T-helper 17 cell (primary cell): ENCODE measurements at places on chromosomes 2 and 18.

DNA sequence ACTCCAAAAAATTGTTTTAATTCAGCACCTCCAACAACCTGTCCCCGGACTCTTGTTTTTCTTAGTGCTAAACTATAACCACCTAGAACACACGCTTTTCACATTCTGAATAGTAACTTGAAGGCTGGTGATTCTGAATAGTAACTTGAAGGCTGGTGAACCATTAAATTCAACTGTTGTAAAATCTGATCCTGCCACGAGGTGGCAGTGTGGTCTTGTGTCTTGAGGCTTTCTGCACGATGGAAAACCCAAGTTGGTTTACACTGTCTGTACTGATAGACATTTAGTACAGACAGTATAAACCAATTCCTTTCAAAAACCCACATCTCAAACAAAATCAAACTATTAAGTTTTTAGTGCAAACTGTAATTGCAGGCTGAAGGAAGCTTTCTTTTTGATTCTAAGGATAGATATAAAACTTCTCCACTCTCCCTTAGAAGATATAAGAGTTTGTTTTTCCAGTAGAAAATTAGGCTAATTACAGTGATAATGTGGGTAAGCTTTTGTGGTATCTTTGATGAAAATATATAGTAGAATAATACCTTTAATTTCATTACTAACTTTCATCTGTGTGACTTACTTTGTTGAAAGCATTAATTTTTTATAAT is 57.6 kb downstream of the VAPA start:
- peak; percentile 58 for DNase-seq

- no peak for DNase-seq
Observed at GRCh38 chr2:6222296-6222695, 530.1 kb downstream of the SOX11 start.

DNA sequence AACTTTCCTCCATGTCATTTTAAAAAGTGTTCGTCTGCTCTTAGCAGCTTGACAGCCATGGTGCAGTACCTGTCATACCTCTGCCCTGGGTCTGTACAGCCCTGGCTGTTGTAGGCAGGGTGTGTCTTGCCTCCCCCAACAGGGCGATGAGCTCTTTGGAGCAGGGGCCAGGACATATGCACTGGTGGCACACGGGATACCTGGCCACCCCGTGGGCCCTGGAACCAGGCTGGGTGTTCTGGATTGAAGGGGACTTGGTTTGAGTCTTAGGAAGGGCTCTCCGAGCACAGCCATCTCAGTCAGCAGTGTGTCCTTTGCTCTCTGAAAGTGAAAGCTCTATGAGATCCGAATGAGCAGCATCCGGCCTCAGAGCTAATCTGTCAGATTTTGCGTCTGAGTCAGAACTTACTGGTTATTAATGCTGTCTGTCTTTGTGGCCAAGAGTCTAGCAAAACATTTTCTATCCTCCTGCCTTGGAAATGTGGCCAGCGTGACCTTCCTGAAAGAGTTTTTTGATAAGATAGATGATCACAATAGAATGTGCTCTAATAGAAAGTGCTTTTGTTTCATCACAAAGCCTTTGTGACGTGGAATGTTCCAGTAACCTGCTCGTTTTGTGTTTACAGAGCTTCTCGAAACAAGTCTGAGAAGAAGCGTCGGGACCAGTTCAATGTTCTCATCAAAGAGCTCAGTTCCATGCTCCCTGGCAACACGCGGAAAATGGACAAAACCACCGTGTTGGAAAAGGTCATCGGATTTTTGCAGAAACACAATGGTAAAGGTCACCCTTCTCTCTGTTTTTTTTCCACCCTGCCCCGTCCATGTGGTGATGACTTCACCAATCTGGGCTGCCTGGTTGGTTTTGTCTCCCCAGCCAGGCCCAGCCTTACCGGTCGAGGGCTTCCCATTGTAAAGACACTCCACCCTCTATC is 77.3 kb upstream of the RPL31 start:
- no peak for DNase-seq

GRCh38 chr2:222959358-222959757 is 92.6 kb upstream of the KCNE4 start:
- DNase-seq: no peak

- DNase-seq: no peak
Observed at GRCh38 chr2:105445976-105446375, 47.1 kb upstream of the FHL2 start.

DNA sequence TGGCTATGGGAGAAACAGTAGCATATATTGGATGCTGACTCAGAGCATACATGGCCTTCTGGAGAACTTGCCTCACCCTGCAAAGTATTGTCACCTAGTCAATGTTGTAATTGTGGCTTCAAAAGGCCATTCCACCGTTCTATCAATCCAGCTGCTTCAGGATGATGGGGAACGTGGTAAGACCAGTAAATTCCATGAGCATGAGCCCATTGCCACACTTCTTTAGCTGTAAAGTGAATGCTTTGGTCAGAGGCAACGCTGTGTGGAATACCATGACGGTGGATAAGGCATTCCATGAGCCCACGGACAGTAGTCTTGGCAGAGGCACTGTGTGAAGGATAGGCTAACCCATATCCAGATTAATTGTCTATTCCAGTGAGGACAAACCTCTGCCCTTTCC is 1300.1 kb upstream of the ACVR2A start:
- DNase-seq: no peak

DNA sequence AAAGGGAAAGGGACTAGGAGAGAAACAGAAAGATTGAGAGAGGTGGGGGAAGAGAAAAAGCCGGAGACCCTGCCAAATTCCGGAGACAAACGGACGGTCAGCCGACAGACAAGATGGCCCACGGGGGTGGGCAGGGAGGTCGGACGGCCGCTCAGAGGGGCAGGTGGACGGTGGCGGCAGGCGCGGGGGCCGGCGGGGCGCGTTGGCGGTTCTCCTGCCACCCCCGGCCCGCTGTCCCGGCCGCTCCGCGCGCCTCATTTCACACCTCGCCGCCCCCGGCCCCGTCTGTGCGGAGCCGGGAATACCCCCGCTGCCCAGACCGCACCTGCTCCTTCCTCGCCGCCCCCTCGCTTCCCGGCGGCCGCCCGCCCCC is 935 bp downstream of the SLC30A3 start:
- no peak for DNase-seq

DNA sequence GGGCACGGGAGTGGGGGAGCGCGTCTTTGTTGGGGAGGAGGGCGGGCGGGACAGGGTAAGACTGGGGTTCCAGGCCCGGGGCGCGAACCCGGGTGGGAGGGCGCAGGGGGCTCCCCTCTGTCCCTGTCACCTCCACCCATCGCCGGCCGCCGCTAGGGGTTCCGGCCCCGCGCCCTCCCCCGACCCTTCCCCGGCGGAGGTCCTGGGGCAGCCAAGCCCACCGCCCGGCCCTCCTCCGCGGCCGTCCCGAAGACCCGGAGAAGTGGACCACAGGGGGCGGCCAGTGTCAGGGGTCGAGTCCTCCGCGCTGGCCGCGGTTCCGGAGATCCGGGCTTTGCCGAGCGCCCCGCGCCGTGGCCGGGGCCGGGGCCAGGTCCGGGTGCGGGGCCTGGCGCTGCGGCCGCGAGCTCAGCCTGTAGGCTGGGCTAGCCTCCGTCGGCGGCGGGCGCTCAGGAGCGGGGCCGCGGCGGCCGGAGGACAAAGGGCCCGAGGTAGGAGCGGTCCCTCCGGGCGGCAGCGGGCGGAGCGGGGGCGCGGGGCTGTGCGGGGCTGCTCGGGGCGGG is 16.6 kb upstream of the E2F6 start:
- no peak for DNase-seq

DNA sequence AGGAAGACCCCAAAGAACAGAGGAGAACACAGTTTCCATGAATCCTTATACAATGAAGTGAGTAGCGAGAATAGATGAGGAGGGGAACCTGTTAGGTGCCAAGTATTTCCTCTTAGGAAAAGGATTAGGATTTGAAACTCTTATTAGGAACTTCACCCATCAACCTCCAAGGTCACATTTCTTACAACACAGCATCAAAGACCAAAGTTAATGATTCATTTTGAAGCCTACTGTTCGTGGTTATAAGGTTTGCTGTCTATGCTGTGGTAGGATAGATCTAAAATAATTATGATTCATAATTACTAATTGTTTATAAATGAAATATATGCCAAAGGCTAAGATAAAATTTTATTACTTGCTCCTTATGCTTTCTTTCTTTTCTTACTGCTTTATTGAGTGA is 6.1 kb downstream of the CFAP221 start:
- no peak for DNase-seq

DNA sequence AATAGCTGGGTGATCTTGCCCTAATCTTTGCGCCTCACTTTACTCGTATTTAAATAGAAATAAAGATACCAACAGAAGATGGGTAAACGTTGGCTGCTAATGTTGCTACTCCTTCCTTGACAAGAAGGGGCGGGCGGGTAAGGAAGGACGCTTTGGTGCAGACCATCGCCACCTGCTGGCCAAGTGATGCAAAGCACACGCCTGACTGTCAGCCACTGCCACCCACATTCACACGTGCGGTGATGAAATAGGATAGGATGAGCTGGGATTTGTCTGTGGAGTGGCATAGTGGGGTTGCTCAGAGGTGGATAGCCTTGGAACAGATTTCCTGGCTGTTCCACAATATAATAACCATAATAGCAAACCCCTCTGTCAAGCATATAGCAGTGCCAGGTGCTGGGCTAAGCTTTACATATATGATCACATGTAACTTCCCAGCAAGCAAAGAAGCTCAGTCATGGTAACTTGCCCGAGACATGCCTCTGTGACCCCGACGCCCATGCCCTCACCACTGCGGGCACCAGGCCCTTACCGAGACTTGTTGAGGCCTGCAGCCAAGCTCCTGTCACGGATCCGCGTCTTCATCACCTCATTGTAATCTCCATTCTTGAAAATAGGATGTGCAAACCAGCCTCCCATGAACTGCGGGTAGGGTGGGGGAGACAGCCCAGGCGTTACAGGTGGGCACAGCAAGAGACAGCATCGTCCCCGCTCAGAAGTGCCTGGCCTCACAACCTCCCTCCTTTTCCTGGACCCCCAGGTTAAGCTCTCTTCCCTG is 39.3 kb downstream of the LCT start:
- DNase-seq: peak; percentile 51

- no peak for DNase-seq
Observed at GRCh38 chr18:3212657-3213056, 7.1 kb downstream of the MYOM1 start.

DNA sequence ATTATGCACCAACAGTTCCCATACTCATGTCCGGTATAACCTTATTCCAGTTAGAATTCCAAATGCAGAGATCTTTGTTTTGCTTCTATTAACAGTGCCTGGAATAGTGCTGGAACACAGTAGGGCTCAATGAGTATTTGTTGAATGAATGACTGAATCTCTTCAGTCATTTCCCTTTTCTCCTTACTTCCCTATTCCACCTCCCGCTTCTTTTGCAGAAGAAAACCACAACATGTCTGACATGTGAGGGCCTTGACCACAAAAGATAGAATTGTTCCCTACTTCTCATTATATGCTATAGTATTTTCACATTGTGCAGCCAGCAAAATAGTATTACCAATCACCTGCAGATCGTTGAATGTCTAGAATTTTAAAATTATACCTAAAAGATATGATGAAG is 19.5 kb upstream of the HNRNPLL start:
- DNase-seq: no peak

DNA sequence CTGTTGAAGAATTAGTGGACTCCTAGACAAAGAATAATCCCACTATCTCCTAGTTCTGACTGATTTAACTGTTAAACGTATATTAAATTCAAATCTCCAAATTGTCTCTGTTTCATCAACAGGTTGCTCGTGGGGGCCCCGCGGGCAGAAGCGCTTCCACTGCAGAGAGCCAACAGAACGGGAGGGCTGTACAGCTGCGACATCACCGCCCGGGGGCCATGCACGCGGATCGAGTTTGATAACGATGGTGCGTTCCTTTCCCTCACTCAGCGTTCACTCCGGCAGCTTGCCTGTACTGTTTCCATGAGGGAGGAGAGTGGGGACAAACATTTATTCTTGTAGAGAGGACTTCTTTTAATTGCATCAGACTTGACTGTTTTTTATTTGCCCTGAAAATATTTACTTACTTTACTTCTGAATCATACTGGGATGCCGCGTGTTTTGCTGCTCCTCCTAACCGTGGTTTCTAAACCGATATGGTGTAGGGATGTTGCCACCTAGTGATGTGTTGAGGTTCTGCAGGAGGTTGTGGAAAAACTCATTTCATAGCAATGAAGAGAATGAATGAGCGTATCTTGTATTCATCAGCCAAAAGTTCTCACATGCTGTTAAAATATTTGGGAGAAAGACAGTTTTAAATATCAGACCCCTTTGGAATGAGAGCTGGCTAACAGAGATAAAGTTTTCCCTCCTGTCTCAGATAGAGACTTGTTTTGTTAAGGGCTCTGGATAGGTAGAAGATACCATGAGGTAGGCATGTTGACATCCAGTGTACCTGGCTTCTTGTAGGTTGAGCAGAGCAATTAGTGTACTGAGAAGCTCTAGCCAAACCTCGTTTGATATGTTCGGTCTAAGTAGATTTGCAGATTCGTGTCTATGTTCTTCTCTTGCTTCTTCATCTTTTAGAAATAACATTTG is 38.3 kb downstream of the ITGA6 start:
- DNase-seq: peak; percentile 24

DNA sequence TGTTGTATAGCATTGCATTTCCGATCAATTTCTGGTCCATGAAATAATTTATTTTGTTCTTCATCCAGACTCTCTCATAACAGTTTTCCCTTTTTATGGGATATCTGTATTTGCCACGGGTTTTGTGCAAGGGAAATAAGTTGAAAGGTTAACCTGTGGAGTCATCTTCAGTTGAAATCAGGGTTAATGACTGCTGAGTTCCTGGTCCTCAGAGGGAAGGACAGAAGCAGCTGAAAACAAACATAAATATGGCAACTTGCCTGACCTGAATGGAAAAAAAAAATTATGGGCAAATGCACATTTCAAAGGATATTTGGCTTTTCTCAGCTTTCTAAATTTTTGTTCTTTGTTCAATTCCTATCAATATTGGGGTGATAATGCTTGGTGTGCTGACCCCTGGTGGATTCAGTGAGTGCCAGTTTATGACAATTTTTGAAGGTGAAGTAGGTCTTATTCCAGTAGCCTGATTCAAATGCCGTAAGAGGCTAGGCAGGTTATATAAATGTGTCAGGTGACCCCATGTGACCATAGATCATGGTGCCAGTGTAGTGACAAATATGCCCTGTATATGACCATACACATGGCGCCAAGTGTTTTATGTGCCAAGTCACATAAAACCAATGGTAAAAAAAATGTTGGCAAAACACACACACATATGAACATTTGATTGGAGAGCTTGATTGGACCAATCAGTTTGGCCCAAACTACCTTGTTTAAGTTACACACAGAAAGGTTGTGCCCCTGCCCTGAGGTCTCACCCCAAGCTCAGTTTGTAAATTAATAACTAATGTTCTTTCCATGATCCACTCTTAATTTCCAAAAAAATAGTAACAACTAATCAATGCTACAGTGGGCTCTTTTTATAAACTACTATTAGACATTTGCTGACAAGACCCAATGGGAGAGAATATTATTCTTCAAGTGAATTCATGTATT is 47.6 kb upstream of the FAM124B start:
- DNase-seq: no peak

DNA sequence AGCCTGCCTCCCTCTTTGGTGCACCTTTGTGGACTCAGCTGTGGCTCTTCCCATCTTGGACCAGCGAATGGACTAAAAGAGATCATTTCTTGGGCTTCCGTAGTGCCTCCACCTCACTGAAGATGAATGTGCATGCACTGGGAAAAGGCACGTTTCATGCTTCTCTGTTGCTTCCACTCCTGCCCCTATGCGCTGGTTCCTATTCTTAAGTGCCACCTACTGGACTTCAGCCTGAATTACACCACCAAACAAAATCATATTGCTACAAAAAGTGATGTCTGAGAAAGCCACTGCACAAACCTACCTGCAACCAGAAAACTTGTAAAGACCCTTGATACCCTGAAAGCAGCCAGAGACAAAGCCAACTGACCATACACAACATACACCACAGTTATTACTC is 695.6 kb downstream of the TSN start:
- no peak for DNase-seq
